ENCODE measurements at places on chromosomes 16 and 17.

GRCh38 chr16:78225919-78226318 lies 126.5 kb downstream of the WWOX start:
- DNase-seq, result no peak

- DNase-seq, result no peak
These were observed 8.1 kb downstream of the CYGB start for GRCh38 chr17:76529224-76530094.

- no peak for DNase-seq
These were observed 6.3 kb downstream of the CMTM4 start for GRCh38 chr16:66690106-66690847.

DNA sequence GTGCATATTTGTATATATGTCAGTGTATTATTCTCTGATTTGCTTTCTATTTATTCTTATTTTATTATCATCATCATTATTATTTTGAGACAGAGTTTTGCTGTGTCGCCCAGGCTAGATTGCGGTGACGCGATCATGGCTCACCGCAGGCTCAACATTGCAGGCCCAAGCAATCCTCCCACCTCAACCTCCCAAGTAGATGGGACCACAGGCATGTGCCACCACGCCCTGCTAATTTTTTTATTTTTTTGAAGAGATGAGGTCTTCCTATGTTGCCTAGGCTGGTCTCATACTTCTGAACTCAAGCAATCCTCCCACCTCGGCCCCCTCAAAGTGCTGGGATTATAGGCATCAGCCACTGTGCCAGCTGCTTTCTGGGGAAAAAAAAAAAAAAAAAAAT lies 8.4 kb upstream of the ARHGAP17 start:
- no peak for DNase-seq

DNA sequence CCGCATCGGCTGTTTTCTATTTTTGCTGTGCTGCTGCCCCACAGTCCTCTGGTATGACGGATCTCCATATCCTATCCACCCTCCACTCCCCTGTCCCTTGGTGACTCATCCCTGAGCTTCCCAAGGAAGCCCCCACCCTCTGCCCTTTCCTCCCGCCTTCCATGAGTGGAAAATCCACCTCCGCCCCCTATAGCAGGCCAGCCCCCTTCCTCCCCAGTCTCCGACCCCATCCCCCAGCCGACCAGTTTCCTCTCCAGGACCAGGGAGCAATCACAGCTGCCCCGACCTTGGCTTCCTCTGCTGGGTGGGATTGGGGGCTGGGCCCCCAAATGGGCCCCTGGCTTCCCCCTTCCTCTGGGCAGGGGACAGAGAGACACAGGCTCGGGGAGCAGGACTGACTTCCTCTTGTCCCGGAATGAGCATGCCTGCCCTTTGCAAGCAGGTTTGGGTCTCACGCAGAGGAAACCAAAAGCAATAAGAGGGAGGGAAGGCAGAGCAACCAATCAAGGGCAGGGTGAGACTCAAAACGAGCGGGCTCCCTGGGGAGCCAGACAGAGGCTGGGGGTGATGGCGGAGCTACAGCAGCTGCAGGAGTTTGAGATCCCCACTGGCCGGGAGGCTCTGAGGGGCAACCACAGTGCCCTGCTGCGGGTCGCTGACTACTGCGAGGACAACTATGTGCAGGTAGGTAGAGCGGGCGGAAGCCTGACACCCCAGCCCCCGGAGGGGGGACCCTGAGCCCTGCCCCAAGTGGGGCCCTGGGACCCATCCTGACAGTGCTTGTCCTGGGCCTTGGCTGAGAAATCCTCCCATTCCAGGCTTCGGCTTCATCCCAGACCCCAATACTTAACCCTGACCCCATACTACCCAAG lies at the start of the genes ABI3 and GNGT2:
ABI3 (plus strand) TSS at position 550 of the 872 bp plus-strand sequence; CDS start at position 568, 18 bp downstream.
GNGT2 (minus strand) TSS at position 417 of the 872 bp plus-strand sequence. CDS start 3,152 bp downstream, outside the sequence.
- DNase-seq, result no peak

- DNase-seq, result peak; percentile 70
These were observed 135.4 kb downstream of the KCNJ12 start for GRCh38 chr17:21511363-21512195.

DNA sequence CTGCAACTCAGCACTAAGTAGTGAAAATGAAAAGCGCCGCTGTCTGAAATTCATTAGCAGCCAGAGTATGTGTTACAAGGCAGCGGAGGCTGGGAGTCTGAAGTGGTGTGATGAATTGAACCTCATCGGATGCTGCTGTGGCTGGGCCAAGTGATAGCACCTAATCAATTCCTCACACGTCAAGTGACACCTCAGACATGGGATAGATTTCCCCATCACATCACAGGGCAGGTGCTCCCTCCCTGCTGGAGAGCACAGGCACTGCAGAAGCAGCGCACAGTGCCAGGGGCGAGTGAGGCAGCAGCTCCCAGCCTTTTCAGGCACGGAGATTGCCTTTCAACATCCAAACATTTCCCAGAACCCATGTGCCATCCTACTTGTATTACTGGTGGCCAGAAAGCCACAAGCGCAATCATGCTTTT lies 32.2 kb downstream of the DRC3 start:
- no peak for DNase-seq

- DNase-seq, result peak; percentile 60
These were observed 8.5 kb downstream of the CHTF8 start for GRCh38 chr16:69123910-69124309.

GRCh38 chr17:17087424-17088015 lies 45.3 kb downstream of the MPRIP start:
- DNase-seq, result no peak

GRCh38 chr17:45993962-45994627 lies 5.0 kb upstream of the STH start:
- DNase-seq, result peak; percentile 41

DNA sequence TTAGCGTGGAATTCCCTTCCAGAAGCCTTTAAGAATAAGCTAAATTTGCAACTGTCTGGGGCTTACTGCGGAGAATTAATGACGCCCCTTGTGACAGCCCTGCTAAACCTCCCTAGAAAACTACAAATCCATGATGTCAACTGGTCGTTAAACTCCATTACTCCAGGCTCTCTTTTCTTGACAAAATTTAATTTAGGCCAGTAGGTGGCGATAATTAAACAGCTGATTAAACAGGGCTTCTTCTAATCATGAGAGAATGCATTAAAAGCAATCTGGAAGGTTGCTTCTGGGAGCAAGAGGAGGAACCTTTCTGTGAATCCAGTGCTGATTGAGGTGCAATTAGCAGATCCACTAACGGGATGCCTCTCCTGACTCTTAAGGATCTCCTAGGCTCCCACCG lies 8.1 kb upstream of the NLRP1 start:
- peak; percentile 26 for DNase-seq

GRCh38 chr17:28634206-28634865 lies 10.6 kb downstream of the BLTP2 start:
- peak; percentile 13 for DNase-seq

- no peak for DNase-seq
These were observed 16.5 kb downstream of the ANKRD11 start for GRCh38 chr16:89473791-89474414.

GRCh38 chr16:5634666-5635180 lies 537.1 kb upstream of the EEF2KMT start:
- DNase-seq, result no peak

DNA sequence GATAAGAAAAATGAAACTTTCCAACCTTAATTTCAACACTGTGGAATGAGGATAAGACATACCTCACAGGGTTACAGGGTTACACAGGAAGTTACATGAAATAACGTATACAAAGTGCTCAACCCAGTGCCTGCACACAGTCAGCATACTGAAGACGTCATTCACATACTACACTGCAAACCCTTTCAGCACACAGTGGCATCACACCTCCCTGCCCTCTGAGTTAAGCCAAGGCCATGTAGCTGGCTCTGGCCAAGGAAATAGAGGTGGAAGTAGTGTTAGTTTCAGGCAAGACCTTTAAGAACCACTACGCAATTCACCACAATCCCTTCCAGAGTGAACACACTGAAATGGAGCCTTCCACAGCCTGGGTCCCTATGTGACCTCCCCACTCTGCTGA lies 46.6 kb upstream of the GSG1L start:
- DNase-seq, result no peak

- DNase-seq, result no peak
These were observed 15.3 kb downstream of the TMEM204 start for GRCh38 chr16:1548727-1549126.

- no peak for DNase-seq
These were observed 78.1 kb downstream of the TUBD1 start for GRCh38 chr17:59814685-59815084.

- DNase-seq, result no peak
These were observed 706 bp downstream of the TEN1 start for GRCh38 chr17:75979705-75980187.

DNA sequence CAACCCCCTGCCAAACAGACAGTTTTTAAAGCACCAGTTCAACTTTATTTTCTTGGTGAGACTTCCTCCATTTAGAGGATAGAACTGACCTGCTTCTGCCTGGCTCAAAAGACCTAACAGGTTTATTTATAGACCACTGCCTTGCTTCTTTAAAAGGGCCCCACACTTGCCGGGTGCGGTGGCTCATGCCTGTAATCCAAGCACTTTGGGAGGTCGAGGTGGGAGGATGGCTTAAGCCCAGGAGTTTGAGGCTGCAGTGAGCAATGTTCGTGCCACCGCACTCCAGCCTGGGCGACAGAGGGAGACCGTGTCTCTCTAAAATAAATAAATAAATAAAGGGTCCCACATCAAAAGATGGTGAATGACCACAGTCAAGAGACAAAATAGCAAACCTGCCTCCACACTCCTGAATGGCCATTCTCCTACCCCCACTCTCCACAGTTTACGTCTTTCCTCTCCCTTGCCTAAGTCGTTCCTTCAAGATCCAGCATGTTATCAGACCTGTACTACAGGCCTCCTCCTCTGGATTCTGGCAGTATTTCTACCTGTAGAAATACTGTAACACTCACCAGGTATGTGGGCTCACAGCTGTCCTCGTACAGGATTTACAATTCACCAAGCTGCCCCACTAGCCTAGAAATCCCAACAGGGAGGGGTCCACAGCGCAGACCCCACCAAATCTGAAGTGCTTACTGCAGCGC lies 95.6 kb downstream of the SMG6 start:
- DNase-seq, result no peak

DNA sequence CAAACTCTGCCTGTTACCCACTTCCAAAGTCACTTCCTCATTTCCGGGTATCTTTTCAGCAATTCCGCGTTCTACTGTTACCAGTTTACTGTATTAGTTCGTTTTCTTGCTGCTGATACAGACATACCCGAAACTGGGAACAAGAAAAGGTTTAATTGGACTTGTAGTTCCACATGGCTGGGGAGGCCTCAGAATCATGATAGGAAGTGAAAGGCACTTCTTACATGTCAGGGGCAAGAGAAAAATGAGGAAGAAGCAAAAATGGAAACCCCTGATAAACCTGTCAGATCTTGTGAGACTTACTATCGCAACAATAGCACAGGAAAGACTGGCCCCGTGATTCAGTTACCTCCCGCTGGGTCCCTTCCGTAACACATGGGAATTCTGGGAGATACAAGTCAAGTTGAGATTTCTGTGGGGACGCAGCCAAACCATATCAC lies 30.9 kb downstream of the PAFAH1B1 start:
- DNase-seq, result no peak

- DNase-seq, result no peak
These were observed 569 bp upstream of the TEKT3 start for GRCh38 chr17:15341966-15342365.

DNA sequence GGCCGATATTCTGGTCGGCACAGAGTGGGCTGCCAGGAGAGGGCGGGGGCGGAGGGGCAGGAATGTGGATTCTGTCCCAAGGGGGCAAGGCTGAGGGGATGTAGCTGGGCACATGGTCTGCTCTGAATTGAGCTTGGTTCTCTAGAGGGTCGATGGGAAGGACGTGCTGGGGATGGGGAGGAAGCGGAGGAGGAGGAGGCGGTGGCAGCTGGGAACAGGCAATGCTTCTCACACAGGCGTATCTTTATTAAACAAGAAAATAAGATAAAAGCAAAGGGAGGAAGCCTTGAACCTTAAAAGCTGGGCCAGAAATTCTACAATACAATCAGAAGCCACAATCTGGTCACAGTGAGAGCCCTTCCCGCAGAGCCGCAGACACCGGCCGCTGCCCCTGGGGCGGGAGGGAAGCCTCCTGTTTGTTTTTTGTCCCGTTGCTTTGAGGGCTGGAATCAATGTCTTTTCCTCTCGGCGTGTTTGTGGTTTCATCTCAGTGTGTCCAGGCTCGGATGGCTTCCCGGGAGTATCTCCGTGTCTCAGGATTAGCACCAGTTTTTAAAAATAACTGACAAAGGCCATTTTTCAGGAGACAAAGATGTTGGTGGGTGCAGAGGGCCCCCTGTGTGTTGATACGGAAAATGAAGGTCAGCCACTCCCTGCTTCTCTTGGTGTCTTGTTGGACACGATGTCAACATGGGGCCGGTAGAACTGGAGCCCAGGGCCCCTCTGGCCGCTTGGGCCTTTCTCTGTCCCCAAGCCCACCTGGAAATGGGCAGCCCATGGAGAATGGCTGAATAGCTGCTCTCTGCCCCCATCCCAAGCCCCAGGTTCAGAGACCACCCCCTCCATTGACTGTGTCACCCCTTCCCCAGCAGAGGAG lies 12.3 kb upstream of the SLC7A5 start:
- peak; percentile 49 for DNase-seq

DNA sequence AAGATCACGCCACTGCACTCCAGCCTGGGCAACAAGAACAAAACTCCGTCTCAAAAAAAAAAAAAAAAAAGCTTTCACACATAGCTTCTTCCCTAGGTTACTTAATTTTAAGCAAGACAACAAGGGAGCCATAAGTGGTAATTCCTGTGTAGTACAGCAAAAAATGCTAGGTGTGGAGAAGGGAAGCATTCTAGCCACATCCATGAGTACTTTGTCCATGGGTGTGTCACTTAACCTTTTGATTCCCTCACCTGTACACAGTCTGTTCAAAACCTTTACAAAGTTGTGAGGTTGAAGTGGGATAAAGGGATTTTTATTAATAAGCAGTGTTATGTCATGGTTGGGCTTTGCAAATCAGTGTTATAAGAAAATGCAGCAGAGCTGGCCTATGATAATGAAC lies 4.5 kb downstream of the NME2 start:
- DNase-seq, result no peak

GRCh38 chr16:57133886-57134285 lies 41.5 kb downstream of the CPNE2 start:
- no peak for DNase-seq

- peak; percentile 70 for DNase-seq
These were observed 153.3 kb downstream of the CHD9 start for GRCh38 chr16:53207810-53208752.

GRCh38 chr16:17304491-17305119 lies 166.2 kb downstream of the XYLT1 start:
- no peak for DNase-seq

DNA sequence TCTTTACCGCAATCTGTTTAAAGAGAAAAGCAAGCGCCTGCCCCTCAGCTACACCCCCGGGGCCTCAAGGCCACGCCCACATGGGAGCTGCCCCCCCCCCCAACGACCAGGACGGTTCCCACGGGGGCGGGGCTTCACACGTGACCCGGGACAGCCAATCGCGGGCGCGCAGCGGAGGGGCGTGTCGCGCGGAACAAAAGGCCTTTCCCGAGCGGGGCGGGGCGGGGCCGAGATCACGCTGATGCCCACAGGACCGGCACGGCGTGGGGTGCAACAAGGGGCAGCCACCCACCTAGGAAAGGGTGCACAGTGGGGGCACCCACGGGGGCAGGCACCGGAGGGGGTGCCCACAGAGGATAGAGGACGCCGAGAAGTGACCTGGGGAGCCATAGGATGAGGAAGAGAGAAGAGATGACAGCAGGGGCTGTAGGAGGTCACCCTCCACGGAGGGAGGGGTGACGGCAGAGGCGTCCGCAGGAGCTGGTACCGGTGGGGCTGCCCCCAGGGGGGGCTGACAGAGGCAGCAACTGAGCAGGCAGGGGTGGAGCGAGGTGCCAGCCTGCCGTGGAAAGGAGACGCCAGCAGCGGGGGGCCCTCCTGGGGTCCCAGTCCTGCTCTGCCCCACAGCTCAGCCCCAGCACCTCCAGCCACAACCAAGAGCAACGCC lies 6.2 kb downstream of the UNKL start:
- DNase-seq, result peak; percentile 76

GRCh38 chr17:951325-952132 lies 28.0 kb downstream of the NXN start:
- no peak for DNase-seq
